ENCODE measurements at places on chromosomes 12 and 14. TPM values are rescaled to one million over a fixed set of nuclear protein-coding genes. Genes with fewer than 3 reads are reported as not detected.

INHBE gene
- not detected for total RNA-seq

KRT3 gene
- not detected for total RNA-seq

ACSS3 gene
- 10.4 TPM for total RNA-seq

C12orf43 gene
- 18.5 TPM for total RNA-seq

DPPA3 gene
- not detected for total RNA-seq

AJUBA gene
- total RNA-seq, result 12.3 TPM
